BJ (cell line): ENCODE measurements at places on chromosomes 16 and 17.

DNA sequence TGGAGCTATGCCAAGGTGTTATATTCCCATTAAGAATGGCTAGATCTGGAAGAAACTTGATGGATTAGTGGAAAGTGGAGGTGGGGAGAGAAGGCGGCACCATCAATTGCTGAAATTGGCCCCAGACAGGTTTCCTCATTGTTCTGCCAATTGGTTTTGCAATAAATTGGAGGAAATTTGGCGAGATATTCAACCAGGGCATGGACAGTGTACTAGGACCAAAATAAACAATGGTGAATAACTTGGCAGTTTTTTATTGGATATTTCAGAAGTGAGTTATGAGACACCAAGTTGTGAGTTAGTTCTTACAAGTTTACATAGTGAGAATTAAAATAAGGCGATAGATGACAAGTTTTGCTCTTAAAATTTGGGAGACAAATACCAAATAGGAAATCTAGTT, 41.1 kb upstream of the SOX9 start:
- no peak for DNase-seq

- DNase-seq, result no peak
These were observed 17.8 kb downstream of the TSPOAP1 start for GRCh38 chr17:58310511-58311428.

GRCh38 chr16:57852189-57852588, 49.9 kb upstream of the KIFC3 start:
- no peak for DNase-seq

GRCh38 chr17:38969281-38969680, 2.1 kb upstream of the FBXO47 start:
- DNase-seq, result no peak

DNA sequence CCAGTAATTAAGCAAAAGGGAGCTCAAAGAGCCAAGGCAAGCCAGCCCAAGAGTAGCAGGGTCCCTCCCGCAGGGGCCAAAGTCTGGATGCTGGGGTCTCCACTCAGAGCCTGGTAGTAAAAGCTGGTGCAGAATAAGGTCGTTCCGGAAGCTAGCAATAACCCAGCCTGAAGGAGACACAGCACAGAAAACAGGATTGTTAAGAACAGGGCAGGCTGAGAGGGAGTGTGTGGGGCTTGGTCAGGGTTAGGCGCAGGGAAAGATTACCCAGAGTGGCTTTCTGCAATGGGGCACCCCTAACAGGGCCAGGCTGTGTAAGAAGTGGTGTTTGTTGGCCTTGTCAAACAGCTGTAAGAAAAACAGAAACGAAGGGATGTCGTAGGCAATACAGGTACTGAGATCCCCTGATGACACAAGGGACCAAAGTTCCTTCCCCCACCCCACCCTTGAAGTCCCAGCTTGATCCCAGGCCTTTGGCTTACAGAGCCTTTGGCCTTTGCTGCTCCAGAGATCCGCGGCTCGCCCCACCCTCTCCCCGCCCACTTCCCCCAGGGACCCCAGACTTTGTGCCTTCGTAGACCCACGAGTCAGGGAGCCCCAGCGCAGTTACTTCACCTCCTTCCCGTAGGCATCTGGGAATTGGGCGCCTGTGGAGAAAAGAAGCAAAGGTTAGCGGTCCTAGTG, 712 bp downstream of the TMEM256 start:
- no peak for DNase-seq

- no peak for DNase-seq
These were observed 585.3 kb downstream of the KCNJ18 start for GRCh38 chr17:22277595-22277994.

DNA sequence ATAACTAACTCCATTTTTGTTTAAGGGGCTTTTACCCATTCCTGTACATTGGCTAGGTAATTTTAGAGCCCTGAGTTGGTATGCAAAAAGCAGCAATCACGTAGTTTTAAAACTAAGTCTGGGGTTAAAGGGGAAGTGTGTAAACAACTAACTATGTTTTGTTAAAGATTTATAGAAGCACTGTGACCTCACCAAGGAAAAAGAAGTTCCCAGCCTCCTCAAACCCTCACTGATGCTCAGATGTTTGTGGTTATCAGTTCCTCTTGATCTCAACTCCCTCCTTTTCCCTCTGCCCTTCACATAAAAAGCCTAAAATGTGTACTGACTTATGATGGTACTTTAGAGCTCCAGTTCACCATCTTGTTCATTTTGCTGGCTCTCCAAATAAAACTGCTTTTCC, 119.9 kb upstream of the IRX6 start:
- DNase-seq, result no peak

GRCh38 chr17:58632324-58633314, 59.2 kb downstream of the TEX14 start:
- DNase-seq, result no peak
